Activated B cell treated with CpG ODN at 0.5 μM for 24 hours (primary cell): ENCODE measurements at places on chromosomes 11 and 22.

DNA sequence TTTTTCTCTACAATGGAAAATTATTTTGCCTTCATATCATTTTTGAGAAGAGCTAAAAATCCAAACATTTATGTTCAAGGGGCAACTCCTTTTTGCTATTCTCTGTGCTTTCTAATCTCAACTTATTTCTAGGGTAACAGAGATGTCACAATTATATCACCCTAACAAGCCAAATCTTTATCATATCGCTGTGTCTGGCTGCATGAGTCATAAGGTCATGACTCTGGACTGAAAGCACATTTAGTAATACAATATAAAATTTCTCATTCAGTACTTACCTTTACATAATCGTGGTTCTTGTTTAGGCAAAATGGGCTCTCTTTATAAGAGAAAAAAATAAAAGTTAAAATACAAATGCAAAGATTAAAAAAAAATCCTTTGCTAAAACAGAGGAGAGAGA, 326.0 kb downstream of the CASP12 start:
- DNase-seq: no peak

GRCh38 chr22:23245045-23245798, 64.9 kb downstream of the BCR start:
- no peak for DNase-seq

- no peak for DNase-seq
Measured at GRCh38 chr22:19070397-19071169, 51.6 kb downstream of the DGCR2 start.

GRCh38 chr11:130638033-130638432, 189.6 kb downstream of the ADAMTS15 start:
- DNase-seq: no peak

DNA sequence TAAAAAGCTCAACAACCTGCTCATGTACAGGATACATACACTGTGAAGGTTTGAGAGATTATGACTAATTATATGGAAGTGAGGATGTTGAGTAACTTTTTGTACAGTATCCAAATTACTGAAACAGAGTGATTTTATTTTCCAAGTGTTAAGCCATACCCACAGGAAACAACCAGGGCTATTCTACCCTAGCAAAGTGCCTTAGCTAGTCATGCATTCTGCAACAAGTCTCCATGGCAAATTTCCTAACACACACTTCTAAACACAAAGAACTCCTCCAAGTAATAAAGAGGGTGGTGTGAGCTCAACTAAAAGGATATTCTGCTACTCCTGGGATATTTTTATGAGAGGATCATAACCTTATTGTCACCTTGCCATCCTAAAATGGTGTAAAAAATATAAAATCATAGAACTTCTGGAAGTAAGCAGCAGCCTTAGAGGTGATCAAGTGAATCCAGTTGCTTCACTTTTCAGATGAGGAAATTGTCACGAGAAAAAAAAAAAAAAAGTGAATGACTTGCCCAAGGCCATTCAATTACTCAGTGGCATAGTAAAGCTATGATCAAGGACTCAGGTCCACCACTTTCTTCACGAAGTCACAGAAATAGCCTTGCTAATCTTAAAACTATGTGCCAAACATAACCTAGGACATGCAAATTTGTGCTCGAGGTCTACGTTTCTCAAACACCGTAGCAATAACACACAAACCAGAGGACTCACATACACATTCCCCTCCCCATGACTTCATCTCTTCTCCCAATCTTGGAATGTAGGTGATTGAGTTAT, 4.2 kb downstream of the LGR4 start:
- no peak for DNase-seq

- no peak for DNase-seq
Measured at GRCh38 chr11:73055655-73056354, 86.3 kb downstream of the FCHSD2 start.

DNA sequence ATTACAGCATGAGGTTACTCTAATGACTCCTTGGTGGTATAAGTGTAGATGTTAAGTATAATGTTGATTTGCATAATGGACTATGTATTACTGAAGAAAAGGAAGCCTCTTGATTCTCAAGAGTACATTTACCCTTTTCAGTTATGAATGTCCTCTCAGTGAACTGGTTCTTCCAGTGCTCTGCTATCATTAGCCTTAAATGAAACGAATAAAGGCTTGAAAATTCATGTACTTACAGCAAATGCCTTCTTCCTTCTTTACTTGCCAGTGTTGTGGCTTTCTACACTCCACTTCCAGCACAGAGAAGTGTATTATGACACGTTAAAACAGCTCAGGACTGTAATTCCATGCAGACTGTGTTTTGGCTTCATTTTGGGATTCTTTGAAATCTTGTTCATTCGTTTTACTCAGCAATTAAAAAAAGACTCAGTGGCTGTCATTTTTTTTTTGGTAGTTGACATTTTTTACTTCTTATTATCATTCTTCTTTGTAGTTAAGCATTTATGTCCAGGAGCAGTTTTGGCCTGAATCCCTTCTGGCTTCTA, 96.9 kb downstream of the MTMR3 start:
- DNase-seq: no peak

DNA sequence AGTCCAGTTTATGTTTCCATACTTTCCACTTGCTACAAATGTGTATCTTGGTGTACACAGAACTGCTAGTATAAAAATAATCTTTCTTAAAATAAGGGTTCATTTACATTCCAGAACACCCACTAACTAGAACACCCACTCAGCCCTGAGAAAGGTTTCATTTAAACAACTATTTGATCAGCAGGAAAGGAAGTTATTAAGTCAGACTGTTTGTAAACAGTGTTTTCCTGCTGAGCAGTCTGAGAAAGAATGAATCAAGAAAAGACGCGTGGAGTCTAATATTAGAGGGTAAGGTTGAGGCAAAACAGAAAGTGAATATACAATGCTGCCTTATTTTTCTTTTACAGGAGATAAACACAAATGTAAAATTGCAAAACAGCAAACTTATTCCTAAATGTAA, 32.7 kb downstream of the NARS2 start:
- no peak for DNase-seq

GRCh38 chr11:112225753-112226061, 521 bp upstream of the PTS start:
- DNase-seq: no peak

- no peak for DNase-seq
Measured at GRCh38 chr11:19422276-19422675, 181.5 kb upstream of the E2F8 start.

DNA sequence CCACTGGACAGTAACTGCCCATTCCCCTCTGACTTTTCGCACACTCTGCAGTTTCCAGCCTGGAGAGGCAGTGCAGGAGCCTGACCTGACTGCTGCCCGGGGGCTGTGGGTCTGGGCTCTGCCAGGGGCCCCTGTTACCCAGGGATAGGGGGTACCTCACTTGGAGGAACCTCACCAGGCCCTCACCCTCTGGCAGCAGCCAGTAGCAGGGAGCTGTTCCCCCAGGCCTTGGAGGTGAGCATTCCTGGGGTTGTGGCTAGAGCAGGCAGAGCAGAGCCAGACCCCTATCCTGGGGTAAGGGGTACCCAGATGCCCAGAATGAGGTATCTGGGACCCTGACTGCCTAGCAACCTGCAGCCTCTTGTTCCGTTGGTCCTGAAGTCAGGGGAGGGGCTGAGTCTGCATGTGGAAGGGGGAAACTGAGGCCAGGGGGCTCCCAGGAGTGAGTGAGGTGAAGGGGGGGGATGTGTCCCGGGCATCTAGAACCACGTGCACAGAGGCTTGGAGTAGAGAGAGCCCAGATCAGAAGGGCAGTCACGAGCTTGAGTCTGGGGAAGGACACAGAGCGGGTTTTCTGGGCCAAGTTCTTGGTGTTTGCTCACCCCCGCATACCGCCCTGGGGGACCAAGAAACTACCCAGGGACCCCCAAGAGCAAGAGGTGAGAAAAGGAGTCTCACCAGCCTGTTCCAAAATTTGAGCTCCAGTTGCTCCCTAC, 43.9 kb upstream of the ACCSL start:
- no peak for DNase-seq

- no peak for DNase-seq
Measured at GRCh38 chr11:91871791-91872190, 352.8 kb upstream of the FAT3 start.

DNA sequence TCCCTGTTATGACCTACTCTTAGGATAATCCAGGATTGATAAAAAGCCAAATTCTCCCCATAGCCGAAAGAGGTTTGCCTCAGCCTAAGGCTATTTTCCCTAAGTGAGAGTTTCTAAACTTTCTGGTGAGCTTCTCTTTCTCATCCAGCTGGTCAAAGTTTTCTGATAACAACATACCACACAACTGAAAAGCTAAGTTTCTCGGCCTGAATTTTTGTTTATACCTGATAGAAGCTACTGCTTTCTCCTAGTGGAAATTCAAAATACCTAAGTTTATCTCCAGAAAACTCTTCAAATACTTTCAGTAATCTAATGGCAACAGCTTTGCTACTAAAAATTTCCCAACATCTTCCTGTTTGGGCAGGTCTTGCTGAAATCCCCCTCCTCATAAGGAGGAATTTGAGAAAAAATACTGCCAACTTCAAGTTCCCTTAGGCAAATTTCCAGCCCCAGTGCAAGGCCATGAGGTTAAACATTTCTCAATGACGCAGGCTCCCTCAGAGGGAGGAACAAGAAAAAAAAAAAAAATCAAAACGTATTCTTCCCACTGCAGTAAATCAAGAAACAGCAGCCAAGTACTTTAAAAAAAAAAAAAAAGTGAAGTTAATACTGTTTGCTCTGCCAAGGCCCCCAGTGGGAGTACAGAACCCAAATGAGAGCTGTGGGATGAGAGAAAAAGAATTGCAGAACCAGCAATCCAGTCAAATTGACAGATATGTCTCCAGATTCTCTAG, 127.0 kb downstream of the MRTFA start:
- no peak for DNase-seq

DNA sequence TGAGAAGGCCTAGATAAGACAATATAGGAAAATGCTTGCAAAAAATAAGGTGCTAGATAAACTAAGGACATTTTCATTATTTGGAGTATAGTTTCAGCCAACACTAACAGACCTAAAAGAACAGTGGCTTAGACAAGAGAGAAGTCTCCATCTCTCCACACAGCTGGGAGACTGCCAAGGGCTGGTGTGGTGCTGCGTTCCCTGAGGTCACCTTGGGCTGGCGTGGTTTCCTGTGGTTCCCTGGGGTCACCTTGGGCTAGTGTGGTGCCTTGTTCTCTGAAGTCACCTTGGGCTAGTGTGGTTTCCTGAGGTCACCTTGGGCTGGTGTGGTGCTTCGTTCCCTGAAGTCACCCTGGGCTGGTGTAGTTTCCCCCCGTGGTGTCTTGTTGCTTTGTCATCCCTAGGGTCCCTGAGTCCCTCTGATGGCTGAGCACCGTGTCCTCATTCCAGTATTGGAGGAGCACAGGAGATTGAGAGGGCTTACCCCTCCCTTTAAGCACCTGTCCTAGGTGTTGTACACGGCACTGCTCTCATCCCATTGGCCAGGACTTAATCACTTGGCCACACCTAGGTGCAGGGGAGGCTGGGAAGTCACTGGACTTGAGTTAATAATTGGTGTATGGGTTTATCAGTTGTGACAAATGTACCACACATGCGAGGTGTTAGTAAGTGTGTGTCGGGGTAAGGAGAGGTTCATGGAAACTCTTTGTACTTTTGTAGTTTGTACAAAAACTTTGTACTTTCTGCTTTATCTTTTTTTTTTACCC, 14.9 kb downstream of the SAMM50 start:
- no peak for DNase-seq

GRCh38 chr11:17574141-17575091, 27.4 kb downstream of the OTOG start:
- DNase-seq: no peak

- DNase-seq: no peak
Measured at GRCh38 chr22:16973591-16974297, 34.3 kb downstream of the GAB4 start.

- no peak for DNase-seq
Measured at GRCh38 chr11:61473370-61474012, 35.1 kb upstream of the LRRC10B start.

DNA sequence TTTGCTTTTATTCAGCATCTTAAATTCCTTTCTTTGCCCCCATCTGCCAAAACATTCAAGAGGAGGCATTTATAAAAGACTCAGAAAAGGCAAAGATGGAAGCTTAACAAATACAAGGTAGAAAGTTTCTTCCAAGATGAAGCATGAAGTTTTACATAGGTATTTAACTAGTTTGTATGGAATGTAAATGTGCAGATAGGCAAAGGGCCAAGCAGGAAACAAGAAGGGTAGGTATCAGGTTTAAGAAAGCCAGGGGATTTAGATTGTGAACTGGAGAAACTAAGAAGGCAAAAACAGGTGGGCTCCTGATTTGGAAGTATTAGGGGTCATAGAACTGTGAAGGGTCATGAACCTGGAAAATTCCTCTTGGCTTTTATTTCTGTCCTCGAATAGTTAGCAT, 62.6 kb downstream of the PPP2R1B start:
- DNase-seq: no peak

DNA sequence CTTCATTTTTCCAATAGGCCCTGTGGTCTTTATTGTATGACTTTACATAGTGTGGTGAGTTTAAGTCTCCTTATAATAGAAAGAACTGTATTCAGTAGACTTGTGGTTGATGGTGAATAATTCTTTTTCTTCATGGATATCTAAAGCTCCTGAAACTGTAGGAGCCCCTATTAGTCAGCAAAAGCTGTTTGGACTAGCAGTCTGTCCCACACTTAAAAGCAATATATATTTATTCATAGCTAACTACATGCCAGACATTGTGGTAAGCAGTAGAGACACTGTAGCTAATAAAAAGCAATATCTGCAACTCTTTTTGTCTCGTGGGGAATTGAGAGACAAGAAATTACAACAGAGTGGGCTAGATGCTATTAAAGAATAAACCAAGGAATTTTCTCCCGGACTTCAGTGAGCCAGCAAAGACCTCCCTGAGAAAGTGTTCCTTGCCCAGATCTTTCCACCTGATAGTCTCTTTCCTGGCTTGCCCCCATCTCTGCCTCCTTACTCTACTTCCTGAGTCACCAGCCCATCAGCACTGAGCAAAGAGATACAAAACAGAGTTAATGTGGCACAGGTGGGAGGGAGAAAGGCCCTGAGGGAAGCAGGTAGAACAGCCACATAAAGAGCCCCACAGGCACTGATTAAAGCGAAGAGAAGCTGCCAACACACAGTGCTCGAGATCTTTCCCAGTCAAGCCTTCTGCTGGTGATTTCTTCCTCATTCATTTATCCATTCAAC, 1.4 kb upstream of the OR52W1 start:
- no peak for DNase-seq

DNA sequence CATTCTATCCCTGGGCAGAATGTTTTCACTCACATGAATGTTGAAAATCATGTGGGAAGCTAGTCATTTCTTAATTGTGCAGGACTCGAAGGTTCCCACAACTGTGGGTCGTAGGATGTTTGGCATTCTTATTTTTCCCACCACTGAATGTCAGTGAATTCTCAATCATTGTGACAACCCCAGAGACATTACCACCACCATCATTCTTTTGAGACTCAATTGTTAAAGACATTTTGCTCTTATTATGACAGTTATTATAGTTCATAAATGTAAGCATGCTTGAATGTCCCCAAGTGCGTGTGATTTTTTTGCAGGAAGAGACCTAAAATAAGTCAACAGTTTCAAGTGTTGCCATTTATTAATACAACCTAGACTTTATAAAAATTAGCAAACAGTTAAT, 19.0 kb downstream of the PACS1 start:
- DNase-seq: no peak

GRCh38 chr11:33476945-33477606, 219.9 kb downstream of the HIPK3 start:
- DNase-seq: no peak
